ENCODE measurements at places on chromosomes 12 and 14.

DNA sequence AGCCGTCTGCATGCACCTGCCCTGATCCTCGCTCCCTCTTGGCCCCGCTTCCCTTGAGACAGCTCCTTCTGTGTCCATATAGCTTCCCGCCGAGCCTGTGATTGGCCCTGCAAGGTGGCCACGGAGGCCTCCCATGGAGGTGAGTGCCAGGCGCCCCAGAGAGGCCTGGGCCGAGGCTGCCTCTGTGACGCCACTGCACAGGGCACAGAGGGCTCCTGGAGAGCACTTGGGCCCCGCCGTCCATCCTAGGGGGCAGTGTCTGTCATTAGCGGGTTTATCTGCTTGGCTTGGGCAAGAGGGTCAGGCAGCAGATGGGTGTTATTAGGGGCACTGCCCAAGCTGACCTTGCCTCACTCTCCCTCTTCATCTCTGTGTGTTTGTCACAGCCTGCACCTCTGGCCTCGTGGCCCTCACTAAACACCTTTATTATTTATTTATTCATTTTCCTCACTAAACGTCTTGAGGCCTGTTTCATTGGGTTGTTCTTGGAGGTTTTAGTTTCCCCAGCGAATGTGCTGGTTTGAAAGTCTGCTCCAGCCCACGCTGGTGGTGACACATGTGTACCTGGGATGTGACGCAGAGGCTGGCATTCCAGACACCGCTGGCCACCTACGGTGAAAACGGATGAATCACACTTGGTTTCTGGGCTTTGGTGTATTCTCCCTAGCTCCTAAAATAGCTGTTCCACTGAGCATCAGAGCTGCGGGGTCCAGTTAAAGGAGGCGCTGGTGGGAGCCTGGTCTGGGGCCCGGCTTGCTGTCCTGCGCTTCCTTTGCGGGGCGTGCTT is 5.9 kb downstream of the ZFYVE21 start:
- DNase-seq: no peak

DNA sequence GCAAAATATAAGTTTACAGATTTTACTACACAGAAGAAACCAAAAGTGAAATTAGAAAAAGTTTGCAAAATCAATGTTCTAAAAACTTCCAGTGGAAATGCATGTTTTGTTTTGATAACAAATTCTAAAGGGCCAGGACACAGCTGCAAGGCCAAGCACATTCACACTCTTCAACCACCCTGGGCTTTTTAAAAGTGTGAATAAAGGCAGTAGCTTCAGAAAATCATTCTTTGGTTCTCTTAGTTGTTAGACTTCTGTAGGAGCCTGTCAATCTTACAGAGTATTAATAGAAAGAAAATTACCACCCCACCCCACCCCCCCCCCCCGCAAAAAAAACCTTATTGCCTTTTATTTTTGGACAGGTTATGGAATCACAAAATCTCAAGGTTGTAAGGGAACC is 105.2 kb upstream of the EGLN3 start:
- DNase-seq: no peak

DNA sequence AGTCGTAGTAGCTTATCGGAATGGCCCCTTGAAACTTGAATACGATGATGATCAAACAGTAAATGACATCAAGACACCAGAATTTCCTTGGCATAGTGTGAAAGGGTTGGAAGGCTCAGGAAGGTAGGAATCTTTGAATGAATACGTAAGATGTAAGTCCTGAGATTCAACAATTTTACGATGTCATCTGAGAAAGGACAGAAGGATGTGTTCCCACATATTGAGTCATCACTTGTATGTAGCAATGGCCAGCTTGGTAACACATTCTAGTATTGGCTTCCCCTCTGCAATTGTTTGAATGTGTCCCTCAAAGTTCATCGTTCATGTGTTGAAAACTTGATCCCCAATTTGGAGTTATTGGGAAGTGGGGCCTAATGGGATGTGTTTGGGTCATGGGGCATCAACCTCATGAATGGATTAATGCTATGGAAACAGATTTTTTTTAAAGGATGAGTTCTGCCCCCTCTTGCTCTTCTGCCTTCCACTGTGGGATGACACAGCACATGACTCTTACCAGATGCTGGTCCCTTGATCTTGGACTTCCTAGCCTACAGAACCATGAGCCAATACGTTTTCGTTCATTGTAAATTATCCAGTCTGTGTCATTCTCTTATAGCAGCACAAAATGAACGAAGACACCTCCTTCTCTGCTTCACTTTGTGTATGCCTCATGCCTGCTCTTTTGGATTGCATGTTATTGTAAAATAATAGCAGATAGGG is 284.6 kb downstream of the BCAT1 start:
- no peak for DNase-seq

DNA sequence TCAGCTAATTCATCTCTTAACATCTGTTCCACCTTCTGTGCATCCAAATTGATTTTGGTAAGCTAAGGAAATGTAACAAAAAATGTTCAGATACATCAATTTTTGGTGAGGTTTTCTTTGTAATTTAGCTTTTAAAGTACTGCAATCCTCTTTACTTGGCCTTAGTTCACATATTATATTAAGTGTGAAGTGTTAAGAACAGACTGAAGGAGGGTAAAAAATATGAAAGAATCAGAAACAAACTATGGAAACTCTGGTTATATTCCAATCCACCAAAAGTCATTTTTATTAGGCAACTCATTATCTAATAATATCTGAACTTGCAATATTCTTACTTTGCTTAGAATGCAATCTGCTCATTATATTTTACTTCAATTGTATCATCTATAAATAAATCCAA is 49.1 kb downstream of the CEP290 start:
- DNase-seq: no peak

DNA sequence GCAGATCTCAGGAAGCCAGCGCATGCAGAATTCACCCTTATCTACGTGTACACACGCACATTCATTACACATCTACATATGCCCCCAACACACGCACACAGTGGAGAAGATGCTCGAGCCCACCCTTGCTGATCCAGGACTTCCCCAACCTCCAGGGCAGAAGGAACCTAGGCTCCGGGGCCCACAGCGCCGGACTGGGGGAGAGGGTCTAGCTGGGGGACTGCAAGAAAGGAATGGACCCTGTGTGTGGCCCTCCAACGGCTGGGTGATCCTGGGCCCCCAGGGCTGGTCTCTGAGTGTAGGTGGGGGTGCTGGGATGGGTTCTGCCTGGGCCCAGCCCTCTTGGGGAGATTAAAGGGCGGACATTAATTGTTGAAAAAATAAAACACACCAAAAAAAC is 128.1 kb upstream of the C14orf180 start:
- DNase-seq: no peak

DNA sequence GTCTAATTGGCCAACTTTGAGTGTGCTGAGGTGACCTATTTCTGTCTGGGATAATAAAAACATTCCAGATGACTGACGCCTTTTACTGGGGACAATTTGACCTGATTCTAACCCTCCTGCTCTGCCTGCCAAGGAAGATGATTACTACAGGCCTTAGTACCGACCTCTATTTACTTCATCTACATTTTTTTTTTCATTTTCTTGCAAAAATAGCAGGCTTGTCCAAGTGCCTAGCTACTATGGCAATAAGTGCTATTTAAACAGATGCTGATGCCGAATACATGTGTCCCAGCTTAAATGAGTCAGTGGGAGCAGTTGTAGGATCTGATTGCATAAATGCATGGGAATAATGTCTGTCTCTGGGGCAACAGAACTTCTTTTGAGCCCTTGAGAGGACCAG is 254.3 kb downstream of the RGS6 start:
- no peak for DNase-seq

DNA sequence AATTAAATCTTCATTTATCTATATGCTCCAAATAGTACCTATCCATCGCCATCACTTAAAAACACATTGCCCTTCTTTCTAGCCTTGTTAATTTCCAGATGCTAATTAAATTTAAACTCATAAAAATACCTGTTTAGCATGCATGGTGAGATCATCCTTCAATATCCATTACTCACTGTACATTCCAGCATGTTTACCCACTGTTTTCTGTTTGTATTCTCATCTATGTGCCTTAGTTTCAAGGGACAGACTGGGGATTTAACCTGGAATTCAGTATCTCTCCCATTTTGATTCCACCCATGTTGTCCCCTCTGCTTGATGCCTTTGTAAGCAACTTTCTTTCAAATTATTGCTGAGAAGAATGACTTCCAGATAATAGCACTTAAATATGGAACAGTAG is 208.0 kb downstream of the SPTSSA start:
- DNase-seq: no peak

DNA sequence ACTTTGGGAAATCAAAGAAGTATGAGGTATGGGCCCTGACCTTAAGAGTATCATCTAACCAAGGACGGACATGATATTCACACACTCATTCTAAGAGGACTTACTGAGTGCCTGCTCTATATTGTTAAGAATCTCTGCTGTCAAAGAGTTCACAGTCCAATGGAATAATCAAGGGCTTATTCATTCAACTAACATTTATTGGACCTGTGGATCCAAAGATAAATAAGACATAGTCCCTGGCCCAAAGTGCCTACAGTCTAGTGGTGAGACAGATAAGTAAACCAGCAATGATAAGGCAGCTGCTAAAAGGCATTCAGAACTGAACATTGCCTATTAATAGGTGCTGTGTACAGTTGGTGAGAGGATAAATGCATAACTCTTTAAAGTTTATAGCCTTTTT is 11.0 kb downstream of the WDR20 start:
- no peak for DNase-seq

DNA sequence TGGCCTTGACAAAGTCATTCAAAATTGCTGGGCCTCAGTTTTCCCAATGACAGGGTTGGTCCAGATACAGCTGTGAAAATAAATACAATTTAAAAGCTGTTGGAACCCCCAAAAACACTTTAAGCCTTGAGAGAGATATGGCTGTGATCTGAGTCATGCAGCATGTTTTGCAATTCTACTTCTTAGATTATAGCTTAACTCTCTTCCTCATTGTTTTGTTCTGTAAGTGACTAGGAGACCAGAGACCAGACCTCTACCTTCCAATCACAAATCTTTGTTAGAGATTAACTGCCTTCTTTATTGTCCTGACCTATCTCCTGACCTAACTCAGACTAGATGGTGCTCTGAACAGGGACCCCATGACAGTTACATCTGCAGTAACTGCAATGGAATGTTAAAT is 198.1 kb downstream of the STXBP6 start:
- DNase-seq: no peak

- DNase-seq: no peak
These were observed 73.4 kb upstream of the ETV6 start for GRCh38 chr12:11576104-11576503.

GRCh38 chr12:5022025-5022424 is 21.7 kb upstream of the KCNA5 start:
- DNase-seq: no peak

DNA sequence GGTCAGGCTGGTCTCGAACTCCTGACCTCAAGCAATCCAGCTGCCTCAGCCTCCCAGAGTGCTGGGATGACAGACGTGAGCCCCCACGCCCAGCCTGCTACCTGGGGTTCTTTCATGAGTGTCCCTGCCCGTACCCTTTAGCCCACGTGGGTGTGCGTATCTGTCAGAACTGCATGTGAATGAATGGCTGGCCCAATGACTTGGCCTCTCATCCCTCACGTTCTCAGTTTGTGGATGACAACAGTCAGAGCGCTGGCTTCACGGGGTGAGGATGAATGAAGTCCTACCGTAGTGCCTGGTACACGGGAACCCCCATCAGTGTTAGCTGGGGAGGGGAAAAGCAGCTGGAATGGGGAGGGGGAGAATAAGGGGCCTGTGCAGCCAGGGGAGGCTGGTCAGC is 16.1 kb upstream of the ZDHHC22 start:
- no peak for DNase-seq

DNA sequence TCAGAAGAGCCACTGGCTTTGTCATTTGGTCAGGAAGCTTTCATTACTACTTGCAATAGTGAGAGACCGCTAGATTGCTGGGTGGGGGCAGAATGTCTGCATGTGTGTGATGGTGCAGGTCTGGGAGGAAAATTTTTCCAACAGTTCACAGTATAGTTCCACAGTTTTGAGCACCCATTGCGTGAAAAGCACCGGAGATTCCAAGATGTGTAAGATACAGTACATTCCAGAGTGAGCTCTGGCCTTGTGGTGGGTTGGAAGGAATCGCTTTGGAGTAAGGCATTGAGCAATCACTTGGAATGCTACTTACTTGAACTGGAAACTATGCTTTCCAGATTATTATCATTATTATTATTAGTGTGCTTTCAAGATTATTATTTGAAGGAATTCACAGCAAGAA is 47.6 kb upstream of the FRMD6 start:
- DNase-seq: no peak

- no peak for DNase-seq
These were observed 13.0 kb downstream of the CIPC start for GRCh38 chr14:77111021-77111420.
